ENCODE measurements at places on chromosomes 5 and 9.

GRCh38 chr9:19252174-19252884 lies 21.8 kb downstream of the DENND4C start:
- DNase-seq: no peak

- no peak for DNase-seq
Observed at GRCh38 chr5:147809830-147810666, 21.4 kb downstream of the SPINK1 start.

GRCh38 chr5:160539431-160539830 lies 117.8 kb downstream of the PTTG1 start:
- DNase-seq: no peak

DNA sequence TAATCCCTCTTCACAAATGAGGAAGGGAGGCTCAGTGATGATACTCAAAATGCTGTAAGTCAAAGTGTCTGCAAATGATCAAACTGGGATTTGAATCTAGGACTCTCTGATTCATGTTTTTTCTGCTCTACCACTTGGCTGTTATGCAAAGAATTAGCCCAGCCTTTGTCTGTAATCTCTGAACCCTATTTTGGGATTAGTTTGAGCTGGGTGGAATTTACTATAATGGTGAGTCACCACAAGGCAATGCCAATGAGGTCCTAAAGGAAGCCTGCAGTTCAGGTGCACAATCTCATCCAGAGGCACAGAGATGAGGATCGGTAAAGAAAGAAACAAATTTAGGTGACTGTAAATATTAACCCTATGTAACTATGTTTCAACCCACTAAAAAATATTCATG lies 29.2 kb downstream of the RFK start:
- DNase-seq: no peak

- no peak for DNase-seq
Observed at GRCh38 chr5:12114075-12114474, 209.8 kb upstream of the CTNND2 start.

- DNase-seq: no peak
Observed at GRCh38 chr9:121779381-121780117, 128.1 kb downstream of the DAB2IP start.

GRCh38 chr5:57494104-57495098 lies 11.8 kb upstream of the ACTBL2 start:
- DNase-seq: no peak

DNA sequence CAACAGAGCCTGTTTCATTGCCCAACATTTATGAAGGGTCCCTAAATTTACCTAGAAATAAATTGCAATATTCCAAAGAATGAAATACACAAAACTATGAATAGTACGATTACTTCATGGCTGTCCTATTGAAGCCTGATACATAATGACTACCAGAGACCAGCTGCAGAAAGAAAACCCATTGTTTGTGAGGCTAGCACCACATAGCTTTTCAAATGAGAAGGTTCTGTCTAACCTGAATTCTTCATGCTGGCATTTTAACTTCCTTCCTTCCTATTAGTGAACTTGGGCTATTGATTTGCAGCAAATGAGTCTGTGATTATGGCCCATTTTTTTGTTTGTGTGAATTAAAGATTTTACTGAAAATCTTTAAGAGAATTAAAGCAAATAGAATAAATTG lies 47.3 kb downstream of the MEGF10 start:
- DNase-seq: no peak

GRCh38 chr9:32413424-32413823 lies 29.0 kb downstream of the ACO1 start:
- DNase-seq: no peak

DNA sequence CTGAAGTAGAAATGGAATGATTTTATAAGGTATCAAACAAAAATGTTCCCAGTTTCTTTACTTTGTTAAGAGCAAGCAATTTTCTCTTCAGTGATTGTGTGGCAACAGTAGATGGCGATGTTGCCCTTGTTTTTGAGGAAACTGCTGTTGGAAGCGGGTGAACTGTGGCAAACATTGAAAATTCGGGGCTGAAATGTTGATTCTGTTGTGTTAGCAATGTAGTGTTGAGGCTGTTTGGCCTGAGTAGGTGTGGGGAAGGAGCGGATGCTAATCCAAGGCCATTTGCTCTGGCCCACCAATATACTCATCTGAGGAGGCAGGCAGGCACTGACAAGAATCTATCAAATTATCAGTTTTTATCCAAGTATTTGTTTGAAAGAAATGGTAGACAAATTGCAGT lies 129.8 kb downstream of the SLC12A2 start:
- DNase-seq: peak; percentile 7

DNA sequence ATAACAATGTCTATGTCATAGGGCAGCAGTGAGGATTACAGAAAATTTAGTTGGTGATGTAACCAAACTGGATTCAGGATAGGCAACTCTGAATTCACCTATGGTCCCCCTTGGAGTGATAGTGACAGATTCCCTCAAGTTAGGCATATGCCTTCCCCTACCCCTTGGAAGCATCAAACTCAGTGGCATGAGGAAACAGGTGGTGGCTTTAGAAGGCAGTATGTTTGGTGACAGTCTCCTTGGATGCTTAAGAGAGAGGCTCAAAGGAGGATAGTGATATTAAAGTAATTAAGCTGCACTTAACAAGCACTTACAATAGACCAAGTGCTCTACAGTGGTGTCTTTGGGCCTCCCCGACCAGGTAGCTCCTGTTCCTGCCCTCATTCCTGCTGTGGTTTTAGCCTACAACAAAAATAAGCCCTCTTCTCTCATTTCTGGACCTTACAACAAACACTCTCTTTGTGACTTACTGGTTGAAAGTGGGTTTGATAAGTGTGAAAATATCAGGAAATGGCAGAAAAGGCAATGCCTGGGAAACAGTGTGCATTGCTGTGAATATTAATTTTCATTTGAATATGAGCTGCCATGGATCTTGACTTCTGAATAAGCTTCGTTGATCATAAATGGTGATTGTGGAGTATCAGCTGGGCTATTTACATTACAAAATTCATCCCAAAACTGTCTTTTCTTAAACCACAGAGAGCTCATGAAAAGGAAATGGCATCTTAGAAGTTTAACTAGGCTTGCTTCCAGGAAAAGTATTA lies 29.2 kb downstream of the NR4A3 start:
- no peak for DNase-seq

GRCh38 chr9:115202960-115203751 lies 85.2 kb upstream of the TNC start:
- no peak for DNase-seq

DNA sequence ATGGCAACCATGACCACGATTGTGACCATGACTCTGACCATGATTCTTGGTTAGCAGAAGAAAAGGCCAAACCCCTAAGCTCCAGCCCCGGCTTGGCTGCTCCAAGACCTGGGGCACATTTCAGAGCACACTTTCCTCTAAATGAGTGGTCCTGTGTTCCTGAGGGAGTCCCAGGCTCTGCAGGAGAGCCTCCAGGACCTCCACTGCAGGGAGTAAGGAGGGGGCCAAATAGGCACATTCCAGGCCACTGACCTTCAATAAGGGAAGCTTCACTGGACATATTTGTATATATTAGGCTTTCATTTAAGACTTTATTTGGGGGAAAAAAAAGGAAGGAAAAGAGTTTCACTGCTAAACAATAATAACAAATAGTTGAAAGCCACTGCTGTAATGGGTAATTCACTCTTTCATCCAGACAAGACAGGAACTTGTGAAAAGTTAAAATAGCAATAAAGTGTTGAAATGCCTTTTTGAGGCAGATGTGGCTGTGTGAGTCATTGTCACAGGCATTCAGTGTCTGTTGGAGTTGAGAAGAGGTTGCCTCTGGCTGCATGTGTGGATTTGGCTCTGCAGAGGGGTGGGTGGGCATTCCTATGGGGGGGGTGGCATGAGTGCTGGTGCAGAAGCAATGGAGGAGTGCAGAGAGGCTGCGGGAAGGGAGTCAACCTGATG lies 63.9 kb upstream of the TGFBR1 start:
- DNase-seq: no peak

- no peak for DNase-seq
Observed at GRCh38 chr9:104934691-104935500, 6.9 kb upstream of the ABCA1 start.

GRCh38 chr5:179296150-179296821 lies 49.0 kb downstream of the ADAMTS2 start:
- no peak for DNase-seq

- no peak for DNase-seq
Observed at GRCh38 chr9:76353280-76353679, 40.9 kb downstream of the RFK start.

GRCh38 chr5:133831491-133832224 lies 136.8 kb downstream of the C5orf15 start:
- DNase-seq: no peak

GRCh38 chr9:95556521-95556920 lies 39.8 kb upstream of the PTCH1 start:
- DNase-seq: no peak

GRCh38 chr5:143413958-143414669 lies 10.6 kb upstream of the NR3C1 start:
- DNase-seq: no peak

DNA sequence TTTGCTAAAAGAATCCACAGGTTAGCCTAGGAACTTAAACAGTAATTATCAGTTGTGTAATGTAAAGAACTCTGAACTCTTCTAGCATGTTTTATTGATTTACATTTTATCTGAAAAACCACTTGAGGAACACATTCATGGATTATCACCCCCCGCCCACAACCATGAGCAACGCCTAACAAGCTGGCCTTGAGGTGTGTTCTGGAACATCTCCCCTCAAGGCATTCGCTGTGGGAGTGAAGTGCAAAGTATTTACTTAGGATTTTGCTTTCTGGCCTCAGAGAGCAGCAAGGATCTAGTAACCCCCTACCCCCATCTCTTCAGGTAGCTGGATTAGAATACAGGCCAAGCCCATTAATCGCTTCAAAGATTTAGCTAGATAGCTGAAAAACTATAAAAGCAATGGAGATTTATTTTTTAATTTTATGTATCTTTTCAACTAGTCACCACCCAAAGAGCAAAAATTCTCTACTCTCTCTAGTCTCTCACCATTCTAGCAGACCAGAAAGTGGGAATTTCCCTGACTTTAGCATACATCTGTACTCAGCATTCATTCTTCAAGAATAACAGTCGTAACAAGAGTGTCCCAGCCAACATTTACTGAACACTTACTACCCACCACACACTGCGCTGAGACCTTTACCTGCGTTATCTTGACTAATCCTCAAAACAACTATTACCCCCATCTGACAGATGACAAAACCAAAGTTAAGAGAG lies 37.2 kb downstream of the DDX31 start:
- no peak for DNase-seq

DNA sequence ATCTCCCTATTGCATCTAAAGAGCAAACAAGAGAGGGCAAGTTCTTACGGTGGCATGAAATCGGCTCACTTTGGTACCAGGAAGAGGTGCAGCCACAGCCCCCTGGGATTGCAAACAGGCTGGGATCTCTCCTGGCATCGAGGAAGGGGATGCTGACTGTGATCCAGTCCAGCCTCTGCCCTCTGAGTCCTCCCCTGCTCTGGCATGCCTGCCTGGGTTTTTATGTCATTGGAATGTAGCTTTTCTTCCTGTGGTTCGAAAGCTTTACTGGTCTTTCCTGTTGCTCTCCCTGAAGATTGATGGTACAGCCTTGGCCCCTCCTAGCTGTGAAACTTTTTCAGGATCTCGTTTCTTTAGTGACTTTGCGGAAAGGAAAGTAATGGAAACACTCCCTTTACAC lies 6.6 kb downstream of the SLC46A2 start:
- no peak for DNase-seq

DNA sequence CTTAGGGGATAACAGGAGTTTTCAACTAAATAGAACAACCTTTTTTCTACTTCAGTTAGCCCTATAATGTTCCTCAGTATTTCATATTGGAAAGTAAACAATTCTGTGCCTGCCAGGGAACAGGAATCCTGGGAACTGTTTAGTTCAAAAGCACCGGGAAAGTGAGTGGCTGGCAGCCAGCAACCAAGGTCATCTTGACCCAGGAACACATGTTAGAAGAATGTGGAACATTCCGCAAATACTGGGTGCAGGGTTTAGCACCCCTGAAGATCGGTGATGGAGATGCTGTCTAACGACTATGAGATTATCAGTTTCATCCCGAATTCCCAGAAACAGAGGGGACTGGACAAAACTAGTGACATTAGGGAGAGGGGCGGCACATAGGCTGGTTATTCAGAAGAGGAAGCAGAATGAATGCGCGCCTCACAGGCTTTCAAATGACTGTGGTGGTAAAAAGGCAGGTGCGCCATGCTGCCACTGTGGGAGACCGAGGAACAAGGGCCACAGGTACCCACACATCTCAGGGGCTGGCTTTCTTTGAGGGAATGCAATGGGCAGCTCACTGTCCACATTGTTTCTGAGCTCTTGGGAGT lies 51.2 kb downstream of the IPPK start:
- DNase-seq: no peak

DNA sequence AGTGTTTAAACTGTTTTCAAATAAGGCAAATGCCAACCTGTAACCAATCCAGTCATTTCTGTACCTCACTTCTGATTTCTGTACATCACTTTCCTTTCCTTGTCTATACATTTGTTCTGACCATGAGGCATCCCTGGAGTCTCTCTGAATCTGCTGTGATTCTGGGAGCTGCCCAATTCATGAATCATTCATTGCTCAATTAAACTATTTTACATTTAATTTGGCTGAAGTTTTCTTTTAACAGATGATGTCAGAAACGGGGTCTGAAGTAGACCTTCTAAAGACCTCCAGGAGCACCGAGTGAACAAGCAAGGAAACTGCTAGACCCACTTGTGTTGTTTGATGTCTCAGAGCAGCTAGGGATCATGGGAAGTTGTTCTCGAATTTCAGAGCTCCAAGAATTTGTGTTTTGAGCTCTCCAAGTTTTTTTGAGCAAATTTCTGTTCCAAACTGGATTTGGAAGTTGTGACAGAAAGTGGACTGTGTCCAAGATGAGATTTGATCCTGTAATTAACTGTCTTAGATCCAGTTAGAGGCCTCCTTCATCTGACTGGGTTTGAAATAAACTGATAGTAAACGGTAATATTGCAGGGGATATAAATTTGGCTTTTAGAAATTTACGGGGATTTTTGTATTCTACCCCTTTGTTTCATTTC lies 490.8 kb upstream of the ST8SIA4 start:
- DNase-seq: no peak

GRCh38 chr9:120257483-120257882 lies 322.5 kb downstream of the CDK5RAP2 start:
- peak; percentile 25 for DNase-seq

DNA sequence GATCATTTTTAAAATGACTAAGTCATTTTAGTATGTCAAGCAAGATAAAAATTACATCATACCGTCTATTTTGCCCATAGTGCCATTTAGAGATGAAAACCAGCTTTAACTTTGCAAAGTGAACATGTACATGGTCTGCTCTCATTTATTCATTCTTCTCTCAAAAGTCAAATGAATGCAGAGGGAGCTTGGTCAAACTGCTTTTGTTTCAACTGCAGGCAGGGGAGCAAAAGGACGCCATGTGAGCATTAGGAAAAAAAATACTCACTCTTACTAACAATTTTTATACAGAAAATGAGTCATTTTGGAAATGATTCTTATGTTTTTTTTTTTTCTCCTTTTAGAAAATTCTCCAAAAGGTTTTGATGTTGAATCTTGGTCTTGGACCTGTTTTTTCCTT lies 15.7 kb downstream of the SCGB3A1 start:
- DNase-seq: no peak

GRCh38 chr9:86721843-86722705 lies 225.2 kb downstream of the GAS1 start:
- no peak for DNase-seq
